ENCODE measurements at places on chromosomes 3 and 15.

GRCh38 chr3:123980539-123980938 is 11.4 kb downstream of the ROPN1 start:
- no peaks in the 10 kb centered on the region for H3K27me3 ChIP-seq
- H3K4me1 ChIP-seq = no peaks in the 10 kb centered on the region
- no peak overlapping the region for H3K4me3 ChIP-seq
- DNase-seq = no peak

- H3K4me1 ChIP-seq = peaks cover 8% of the 10 kb centered on the region
- no peaks in the 10 kb centered on the region for H3K27me3 ChIP-seq
- no peaks in the 10 kb centered on the region for H3K36me3 ChIP-seq
- DNase-seq = peak; percentile 59
- H3K4me3 ChIP-seq = no peak overlapping the region
These were observed 98.2 kb upstream of the CHD2 start for GRCh38 chr15:92801774-92802464.

GRCh38 chr3:52150357-52150756 is 3.9 kb downstream of the POC1A start:
- no peak for DNase-seq
- no peaks in the 10 kb centered on the region for H3K27me3 ChIP-seq

DNA sequence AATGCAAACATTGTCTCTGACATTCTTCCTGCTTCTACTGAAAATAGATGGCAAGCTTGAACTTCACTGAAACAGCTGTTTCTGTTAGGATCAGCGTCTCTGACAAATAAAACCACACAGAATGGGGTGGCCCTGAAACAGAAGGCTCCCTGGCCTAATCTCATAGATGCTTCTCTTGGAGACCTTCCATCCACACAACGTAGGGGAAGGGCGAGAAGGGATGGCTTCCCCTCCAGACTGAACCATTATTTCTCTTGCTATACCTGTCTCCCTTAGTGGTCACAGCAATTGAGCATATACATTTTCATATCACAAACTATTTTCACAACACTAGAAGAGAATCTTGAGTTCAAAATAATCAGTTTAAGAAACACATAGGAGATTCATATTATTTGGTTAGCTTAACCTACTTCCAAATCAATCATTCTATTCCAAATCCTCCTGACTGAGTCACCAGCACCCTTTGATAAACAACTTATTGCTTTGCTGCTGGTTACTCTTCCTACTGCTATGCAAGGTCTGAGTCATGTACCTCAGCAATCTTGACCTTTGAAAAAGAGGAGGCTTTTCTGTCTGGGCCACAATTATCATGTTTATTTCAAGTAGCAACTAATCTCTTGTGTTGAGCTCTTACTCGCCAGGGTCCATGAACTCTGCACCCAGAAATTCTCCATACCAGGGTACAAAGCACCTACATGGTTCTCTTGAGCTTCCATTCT is 45.5 kb downstream of the CBLB start:
- no peaks in the 10 kb centered on the region for H3K27me3 ChIP-seq
- no peaks in the 10 kb centered on the region for H3K36me3 ChIP-seq
- H3K4me1 ChIP-seq = peaks cover 19% of the 10 kb centered on the region
- no peak for DNase-seq
- H3K27ac ChIP-seq = peak overlapping the region; percentile 71
- no peak overlapping the region for H3K4me3 ChIP-seq

- H3K4me1 ChIP-seq = no peaks in the 10 kb centered on the region
- H3K4me3 ChIP-seq = no peak overlapping the region
- H3K27me3 ChIP-seq = no peaks in the 10 kb centered on the region
- no peaks in the 10 kb centered on the region for H3K36me3 ChIP-seq
- no peak for DNase-seq
- no peak overlapping the region for H3K27ac ChIP-seq
These were observed 614.4 kb downstream of the FHIT start for GRCh38 chr3:60636846-60637245.

- H3K27me3 ChIP-seq = no peaks in the 10 kb centered on the region
- no peak overlapping the region for H3K4me3 ChIP-seq
- no peak for DNase-seq
These were observed 344.6 kb upstream of the NECTIN3 start for GRCh38 chr3:110727056-110727455.

GRCh38 chr3:72231439-72232196 is 446.7 kb upstream of the PROK2 start:
- H3K27me3 ChIP-seq = no peaks in the 10 kb centered on the region
- H3K36me3 ChIP-seq = no peaks in the 10 kb centered on the region
- H3K27ac ChIP-seq = no peak overlapping the region
- H3K4me1 ChIP-seq = no peaks in the 10 kb centered on the region

GRCh38 chr15:74203914-74204431 is 1.4 kb upstream of the STRA6 start:
- H3K27ac ChIP-seq = no peak overlapping the region
- H3K36me3 ChIP-seq = no peaks in the 10 kb centered on the region
- H3K27me3 ChIP-seq = no peaks in the 10 kb centered on the region
- no peaks in the 10 kb centered on the region for H3K4me1 ChIP-seq
- H3K4me3 ChIP-seq = no peak overlapping the region

- no peak overlapping the region for H3K27ac ChIP-seq
- no peaks in the 10 kb centered on the region for H3K27me3 ChIP-seq
- no peak overlapping the region for H3K4me3 ChIP-seq
- no peaks in the 10 kb centered on the region for H3K36me3 ChIP-seq
- H3K4me1 ChIP-seq = no peaks in the 10 kb centered on the region
These were observed 26.7 kb upstream of the MCF2L2 start for GRCh38 chr3:183455089-183455488.

- H3K4me3 ChIP-seq = no peak overlapping the region
- no peaks in the 10 kb centered on the region for H3K27me3 ChIP-seq
- H3K4me1 ChIP-seq = no peaks in the 10 kb centered on the region
- DNase-seq = no peak
- H3K36me3 ChIP-seq = no peaks in the 10 kb centered on the region
These were observed 24.5 kb downstream of the SRPRB start for GRCh38 chr3:133830071-133830470.

GRCh38 chr15:80693682-80694610 is 1.2 kb upstream of the ABHD17C start:
- peak overlapping the region; percentile 87 for H3K27ac ChIP-seq
- H3K4me3 ChIP-seq = peak overlapping the region; percentile 67
- no peaks in the 10 kb centered on the region for H3K4me1 ChIP-seq
- DNase-seq = no peak
- no peaks in the 10 kb centered on the region for H3K36me3 ChIP-seq

DNA sequence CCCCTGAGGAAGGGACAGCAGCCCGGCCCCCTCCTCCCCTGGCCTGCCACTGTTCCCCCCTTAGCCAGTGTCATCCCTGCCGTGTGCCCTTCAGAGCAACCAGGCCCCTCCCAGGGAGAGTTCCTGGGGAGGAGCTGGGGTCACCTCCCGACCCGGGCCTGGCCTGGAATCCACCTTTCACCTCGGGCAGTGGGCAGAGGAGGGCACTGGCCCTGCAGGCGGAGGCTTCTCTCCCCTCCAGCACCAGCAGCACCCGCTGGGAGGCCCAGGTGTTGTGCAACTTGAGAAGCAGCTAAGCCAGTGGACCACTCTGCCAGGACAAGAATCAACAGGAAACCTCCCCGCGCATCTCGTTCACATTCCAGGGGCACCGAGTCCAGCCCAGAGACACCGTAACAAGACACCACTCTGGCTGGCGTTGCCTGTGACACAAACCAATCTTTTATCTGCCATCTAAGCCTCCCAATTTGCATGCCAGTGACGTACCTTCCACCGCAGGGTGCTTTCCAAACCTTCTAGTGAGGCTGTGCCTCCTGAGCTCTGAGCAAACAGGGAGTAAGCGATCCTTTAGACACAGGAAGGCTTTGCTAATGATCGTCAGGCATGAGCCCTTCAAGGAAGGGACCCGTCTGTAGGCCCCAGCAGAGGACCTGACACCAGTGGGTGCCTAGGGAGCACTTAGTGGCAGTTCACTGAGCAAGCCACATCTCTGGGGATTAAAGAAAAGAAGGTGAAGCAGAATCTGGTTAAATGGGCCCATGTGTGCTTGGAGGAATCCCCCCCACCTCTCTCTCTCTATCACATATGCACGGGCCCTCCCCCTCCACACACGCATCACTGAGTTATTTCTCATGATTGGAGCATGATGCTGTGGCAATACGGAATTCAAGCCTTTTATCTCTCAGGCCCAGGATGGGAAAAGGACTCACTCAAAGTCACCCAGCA is 98.9 kb upstream of the TLE3 start:
- H3K27ac ChIP-seq = no peak overlapping the region
- no peak overlapping the region for H3K4me3 ChIP-seq
- H3K4me1 ChIP-seq = no peaks in the 10 kb centered on the region
- H3K36me3 ChIP-seq = no peaks in the 10 kb centered on the region
- no peaks in the 10 kb centered on the region for H3K27me3 ChIP-seq

- no peak overlapping the region for H3K27ac ChIP-seq
- no peaks in the 10 kb centered on the region for H3K27me3 ChIP-seq
- no peak for DNase-seq
- H3K36me3 ChIP-seq = no peaks in the 10 kb centered on the region
These were observed 8.0 kb upstream of the KLHL6 start for GRCh38 chr3:183563536-183563874.

- peaks cover 5% of the 10 kb centered on the region for H3K36me3 ChIP-seq
- H3K27ac ChIP-seq = no peak overlapping the region
- no peak for DNase-seq
- no peak overlapping the region for H3K4me3 ChIP-seq
- H3K4me1 ChIP-seq = no peaks in the 10 kb centered on the region
These were observed 7.4 kb downstream of the MESD start for GRCh38 chr15:80982205-80982604.

DNA sequence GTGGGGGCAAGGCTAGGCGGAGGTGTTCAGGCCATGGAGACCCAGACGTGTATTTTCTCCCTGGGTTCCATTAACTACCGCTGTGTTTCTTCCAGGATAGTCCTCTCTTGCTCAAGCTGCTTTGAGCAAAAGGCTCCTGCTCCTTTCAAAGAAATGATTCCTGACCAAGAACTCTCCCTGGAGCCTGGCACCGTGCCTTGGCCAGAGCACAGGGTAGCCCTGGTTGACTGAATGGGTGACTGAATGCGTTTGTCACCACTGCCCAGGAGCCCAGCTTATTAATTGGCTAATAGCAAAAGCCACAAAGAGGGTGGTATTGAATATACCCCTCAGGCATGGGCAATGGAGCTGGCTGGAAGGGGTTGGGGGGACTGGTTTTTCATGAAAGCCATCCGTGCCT is 13.9 kb downstream of the RASGRF1 start:
- no peak for DNase-seq
- H3K27ac ChIP-seq = no peak overlapping the region
- no peaks in the 10 kb centered on the region for H3K4me1 ChIP-seq
- no peaks in the 10 kb centered on the region for H3K27me3 ChIP-seq
- no peak overlapping the region for H3K4me3 ChIP-seq

DNA sequence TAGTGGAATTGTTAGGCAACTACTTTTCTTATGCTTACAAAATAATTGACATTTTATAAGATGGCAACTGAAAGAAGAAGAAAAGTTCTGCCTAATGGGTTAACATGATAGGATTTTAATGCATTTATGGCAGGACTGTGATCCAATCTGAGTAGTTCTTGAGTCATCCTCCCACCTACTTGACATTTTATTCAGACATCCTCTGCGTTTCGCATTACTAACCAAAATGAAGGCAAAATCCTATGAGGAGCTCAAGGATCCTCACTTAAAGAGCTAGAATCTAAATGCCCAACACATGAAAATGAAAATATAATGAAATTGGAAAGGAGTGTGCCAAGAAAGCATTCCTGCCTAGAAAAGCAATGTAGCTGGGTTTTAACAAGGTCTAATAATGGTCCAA is 581.1 kb upstream of the SEMA6D start:
- H3K27ac ChIP-seq = no peak overlapping the region
- H3K4me3 ChIP-seq = no peak overlapping the region
- no peaks in the 10 kb centered on the region for H3K27me3 ChIP-seq
- DNase-seq = no peak
- no peaks in the 10 kb centered on the region for H3K4me1 ChIP-seq
- H3K36me3 ChIP-seq = no peaks in the 10 kb centered on the region

DNA sequence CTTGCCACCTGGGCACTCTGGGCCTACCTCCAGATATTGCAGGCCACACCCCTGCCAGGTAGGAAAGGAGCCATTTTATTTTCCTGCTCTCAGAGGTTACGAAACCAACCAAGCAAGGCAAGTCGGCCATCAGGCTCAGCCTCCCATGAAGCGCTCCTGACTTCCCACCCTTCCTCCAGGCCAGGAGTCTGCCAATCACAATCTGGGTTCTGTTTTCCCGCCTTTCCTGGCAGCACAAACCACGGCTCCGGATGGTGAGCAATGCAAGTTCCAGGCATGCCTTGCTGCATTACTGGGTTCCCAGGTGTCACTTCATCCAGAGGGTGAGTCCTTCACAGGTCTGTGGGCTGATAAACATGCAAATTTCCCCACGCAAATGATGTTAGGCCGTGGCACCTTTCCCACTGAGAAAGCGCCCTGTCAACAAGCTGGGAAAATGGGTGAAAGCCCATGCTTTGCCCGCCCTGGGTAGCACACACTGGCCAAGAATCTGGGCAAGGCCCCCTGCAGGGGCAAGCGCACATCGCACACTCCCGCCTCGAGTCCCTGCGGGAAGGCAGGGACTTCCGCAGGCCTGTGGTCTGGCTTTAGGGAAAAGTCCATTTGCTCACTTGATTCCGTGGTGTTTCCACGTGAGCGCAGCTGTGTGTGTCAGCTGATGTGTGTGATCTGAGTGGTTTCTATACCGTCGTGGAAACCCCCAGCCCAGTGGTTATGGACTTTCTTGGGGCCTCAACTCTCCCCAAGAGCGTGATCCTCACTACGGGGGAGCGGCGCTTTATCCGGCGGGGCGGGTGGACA is 61.6 kb upstream of the RYK start:
- peak overlapping the region; percentile 41 for H3K4me3 ChIP-seq
- DNase-seq = peak; percentile 55
- no peaks in the 10 kb centered on the region for H3K36me3 ChIP-seq
- no peaks in the 10 kb centered on the region for H3K27me3 ChIP-seq

- no peaks in the 10 kb centered on the region for H3K4me1 ChIP-seq
- H3K36me3 ChIP-seq = no peaks in the 10 kb centered on the region
- H3K4me3 ChIP-seq = no peak overlapping the region
- no peaks in the 10 kb centered on the region for H3K27me3 ChIP-seq
- no peak for DNase-seq
These were observed 40.9 kb upstream of the CCDC80 start for GRCh38 chr3:112681822-112682325.

- no peaks in the 10 kb centered on the region for H3K27me3 ChIP-seq
These were observed 150.3 kb downstream of the MEGF11 start for GRCh38 chr15:66103293-66103590.

GRCh38 chr15:95604634-95605036 is 725.9 kb upstream of the NR2F2 start:
- no peaks in the 10 kb centered on the region for H3K36me3 ChIP-seq
- peak; percentile 19 for DNase-seq
- H3K27me3 ChIP-seq = no peaks in the 10 kb centered on the region
- H3K4me3 ChIP-seq = no peak overlapping the region

- H3K36me3 ChIP-seq = no peaks in the 10 kb centered on the region
- H3K27me3 ChIP-seq = no peaks in the 10 kb centered on the region
- H3K27ac ChIP-seq = no peak overlapping the region
These were observed 3.5 kb downstream of the TKT start for GRCh38 chr3:53252096-53252946.

All from colonic mucosa (tissue), 4 donors.